ENCODE measurements at places on chromosomes 12 and 14.

DNA sequence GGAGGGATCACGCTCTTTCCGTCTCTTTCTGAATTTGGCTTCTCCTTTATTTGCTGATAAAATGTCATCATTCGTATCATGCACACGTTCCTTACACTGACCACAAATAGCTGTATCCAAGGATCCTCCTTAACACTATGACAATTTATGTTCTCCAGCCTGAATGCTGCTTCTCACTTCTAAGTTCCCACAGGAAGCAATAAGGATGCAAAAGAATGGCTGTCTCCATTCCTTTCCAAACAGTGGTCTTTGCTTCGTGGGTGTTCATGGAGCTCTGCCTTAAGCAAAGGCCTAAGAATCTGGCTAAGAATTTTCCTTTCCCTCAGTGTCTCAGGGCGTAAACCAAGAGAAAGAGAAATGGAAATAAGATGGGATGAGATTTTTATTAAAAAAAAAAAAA is 200.2 kb downstream of the ITPR2 start:
- DNase-seq = no peak

GRCh38 chr12:61095111-61095510 is 1165.1 kb upstream of the USP15 start:
- no peak for DNase-seq

DNA sequence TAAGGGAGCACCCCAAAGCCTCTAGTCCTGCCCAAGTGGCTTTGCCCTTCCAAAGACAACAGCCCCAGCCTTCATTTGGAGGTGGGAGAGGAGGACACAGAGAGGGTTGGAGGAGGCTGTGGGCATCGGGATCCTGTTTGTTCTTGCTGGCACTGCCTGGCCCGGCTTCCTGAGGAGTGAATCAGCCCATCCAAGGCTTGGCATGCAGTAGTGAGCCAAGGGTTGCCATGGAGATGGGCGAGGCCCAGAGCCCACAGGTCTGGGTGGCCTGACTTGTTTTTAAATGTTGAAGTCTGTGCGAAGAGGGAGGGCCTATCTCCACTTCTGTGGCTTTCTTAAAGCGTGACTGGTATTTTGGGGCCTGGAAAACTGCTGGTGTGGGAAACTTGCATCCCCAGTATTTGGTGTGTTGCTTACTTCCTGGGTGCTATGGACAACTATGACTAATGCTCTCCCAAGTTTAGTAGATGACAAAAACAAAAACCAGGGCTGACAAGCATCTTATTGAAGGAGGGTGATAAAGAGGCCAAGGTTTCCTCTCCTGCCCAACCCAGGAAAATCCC is 15.8 kb downstream of the CD9 start:
- no peak for DNase-seq

GRCh38 chr12:54373649-54374561 is 9.6 kb upstream of the GPR84 start:
- DNase-seq = no peak

DNA sequence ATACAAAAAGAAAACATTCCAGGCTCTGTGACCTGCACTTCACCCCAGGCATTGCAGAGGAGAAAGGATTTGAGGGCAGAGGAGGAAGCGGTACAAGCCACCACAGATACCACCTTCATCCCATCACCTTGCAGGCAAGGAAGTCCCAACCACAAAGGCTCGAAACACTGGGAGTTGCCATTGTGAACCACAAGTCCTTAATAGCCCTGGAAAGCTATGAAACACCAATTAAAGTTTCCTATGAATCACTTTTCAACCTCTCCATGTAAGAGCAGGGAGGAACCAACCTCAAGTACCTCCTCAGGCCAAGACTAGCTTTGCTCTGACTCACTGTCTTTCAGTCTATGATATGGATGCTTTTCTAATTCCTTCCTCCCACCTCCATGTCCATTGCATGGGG is 27.0 kb downstream of the MAP3K9 start:
- no peak for DNase-seq

DNA sequence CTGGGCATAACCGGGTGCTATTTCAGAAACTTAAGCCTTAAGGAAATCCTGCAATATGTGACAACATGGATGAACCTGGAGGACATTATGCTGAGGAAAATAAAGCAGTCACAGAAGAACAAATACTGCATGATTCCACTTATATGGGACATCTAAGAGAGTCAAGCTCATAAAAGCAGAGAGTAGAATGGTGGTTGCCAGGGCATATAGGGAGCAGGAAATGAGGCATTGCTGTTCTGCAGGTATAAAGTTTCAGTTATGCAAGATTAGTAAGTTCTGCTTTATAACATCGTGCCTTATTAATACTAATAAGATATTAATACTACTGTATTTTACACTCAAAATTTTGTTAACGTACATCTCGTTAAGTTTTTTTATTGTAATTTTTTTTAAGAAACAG is 124.2 kb upstream of the ATF1 start:
- DNase-seq = no peak

Data from stimulated activated CD4-positive, alpha-beta T cell treated with anti-CD3 and anti-CD28 coated beads, Interleukin-4, amount 100 ng/mL, for 1 hour (primary cell).